ENCODE measurements at places on chromosomes 16 and 17. TPM values are rescaled to one million over a fixed set of nuclear protein-coding genes. Genes with fewer than 3 reads are reported as not detected.

The ABCC3 gene
- 18.1 TPM for total RNA-seq

The CLEC18B gene
- not detected for total RNA-seq

The MYH2 gene
- total RNA-seq: not detected

The ENPP7 gene
- total RNA-seq: not detected

The GSDMA gene
- total RNA-seq: 0.94 TPM

The RAB11FIP4 gene
- 48.0 TPM for total RNA-seq

The SLC6A2 gene
- total RNA-seq: not detected

The CDK12 gene
- total RNA-seq: 91.3 TPM

The TAC4 gene
- total RNA-seq: not detected

The TMEM220 gene
- total RNA-seq: 2.6 TPM

The DNAAF1 gene
- total RNA-seq: 25.3 TPM
